ENCODE measurements at places on chromosomes 4 and X.

GRCh38 chrX:39675619-39676018, 422.1 kb downstream of the BCOR start:
- DNase-seq: no peak

GRCh38 chr4:183306811-183307210, 13.3 kb downstream of the CLDN22 start:
- no peak for DNase-seq

- no peak for DNase-seq
Measured at GRCh38 chr4:18110099-18110498, 88.5 kb upstream of the LCORL start.

DNA sequence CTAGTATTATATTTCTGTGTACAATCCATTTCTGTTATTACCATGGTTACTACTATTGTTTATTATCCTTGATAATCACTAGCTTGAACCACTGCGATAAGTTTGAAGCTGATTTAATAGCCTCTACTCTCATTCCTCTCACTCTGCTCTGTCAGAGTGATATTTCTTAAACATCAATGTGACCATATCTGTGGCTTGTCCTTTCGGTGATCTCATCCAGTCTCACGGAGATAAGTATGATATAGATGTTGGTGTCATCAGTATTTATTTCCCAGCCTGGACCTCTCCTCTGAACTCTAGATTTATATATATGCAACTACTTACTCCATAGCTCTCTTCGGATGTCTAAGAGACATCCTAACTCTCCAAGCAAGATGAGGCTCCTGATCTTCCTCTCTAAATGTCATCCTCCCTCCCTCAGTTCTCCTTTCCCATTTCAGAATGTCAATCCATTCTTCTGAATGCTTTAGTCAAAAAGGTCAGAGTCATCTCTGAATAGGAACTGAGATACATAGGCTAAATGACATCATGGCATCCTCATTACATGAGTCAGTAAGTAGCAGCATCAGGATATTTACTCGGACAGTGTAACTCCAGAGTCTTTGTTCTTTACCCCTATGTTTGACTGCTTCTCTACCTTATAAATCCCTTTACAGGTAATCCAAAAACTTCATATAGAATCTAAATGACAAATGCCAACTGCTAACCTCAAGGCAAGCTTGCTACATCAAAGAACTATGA, 129.5 kb downstream of the PACRGL start:
- DNase-seq: no peak

DNA sequence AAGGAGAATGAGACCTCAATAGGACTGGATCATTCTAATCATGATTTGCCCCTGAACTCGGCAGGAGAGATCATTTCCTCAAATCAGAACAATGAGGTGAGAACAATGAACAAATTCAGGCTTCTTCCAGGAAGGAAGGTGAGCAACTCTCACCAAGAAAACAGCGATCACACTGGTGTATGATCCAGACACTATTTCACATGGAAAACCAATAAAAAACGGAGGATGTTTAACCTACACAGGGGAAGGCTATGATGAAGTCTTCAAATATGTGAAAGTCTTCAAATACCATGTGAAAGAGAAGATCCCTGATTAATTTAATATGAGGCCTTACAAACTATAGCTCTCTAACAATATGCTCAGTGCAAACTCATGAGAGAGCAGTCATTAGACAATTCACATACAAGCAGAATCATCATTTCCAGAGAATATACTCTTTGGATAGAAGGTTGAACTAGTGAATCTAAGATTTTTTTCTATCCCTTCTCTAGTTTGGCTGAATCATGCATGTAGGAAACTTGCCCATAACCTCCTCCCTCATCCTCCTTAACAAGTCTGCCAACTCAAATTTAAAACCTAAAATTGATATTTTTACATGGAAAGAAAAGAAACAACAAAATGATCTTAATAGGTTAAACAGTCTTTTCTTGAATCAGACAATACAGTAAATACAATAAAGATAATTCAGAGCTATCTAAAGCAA, 122.5 kb downstream of the ADAMTS3 start:
- DNase-seq: no peak

DNA sequence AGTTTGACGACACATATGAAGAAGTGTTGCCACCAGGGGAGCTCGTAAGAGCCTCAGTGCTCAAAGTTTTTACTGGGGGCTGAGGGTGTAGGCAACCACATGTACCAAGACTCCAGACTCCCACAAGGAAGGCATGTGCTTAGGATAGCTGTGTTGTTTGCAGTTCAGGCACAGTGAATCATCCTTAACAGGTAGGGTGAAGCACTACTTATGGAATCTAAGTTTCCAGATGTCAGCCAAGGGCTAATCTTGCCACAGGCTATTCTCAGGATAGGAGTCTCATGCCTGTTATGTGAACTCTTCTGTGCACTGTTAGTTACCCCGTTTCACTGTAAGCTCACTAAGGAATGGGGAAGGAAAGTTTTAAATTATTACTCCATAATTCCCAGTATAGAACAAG, 202.6 kb downstream of the TMA16 start:
- DNase-seq: no peak

DNA sequence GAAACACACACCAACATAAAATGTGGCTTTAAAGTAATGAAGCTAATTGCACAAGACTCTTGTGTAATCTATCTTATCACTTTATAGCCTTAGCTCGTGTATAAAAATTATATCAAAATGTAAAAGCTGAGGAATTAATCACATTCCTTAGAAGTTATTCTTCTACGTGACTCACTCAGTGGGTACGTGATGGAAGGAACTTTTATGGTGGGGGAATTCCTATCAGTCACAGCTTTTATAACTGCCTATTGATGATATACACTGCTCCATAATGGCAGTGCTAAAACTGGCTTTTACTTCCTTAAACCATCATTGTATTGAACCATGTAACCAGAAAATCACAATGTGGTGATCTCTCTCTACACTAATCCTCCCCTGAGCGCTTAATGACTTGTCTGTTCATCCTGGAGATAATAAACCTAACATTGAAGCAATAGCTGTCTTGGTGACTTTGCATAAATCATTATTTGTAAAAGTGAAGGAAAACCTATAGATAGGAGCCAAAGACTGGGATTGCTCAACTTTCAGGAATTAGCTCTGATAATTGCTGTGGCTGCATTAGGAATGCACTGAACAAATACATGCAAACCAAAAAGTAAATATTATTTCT, 276.7 kb downstream of the GBA3 start:
- DNase-seq: no peak

- no peak for DNase-seq
Measured at GRCh38 chr4:1404573-1405253, 1.5 kb downstream of the NKX1-1 start.

DNA sequence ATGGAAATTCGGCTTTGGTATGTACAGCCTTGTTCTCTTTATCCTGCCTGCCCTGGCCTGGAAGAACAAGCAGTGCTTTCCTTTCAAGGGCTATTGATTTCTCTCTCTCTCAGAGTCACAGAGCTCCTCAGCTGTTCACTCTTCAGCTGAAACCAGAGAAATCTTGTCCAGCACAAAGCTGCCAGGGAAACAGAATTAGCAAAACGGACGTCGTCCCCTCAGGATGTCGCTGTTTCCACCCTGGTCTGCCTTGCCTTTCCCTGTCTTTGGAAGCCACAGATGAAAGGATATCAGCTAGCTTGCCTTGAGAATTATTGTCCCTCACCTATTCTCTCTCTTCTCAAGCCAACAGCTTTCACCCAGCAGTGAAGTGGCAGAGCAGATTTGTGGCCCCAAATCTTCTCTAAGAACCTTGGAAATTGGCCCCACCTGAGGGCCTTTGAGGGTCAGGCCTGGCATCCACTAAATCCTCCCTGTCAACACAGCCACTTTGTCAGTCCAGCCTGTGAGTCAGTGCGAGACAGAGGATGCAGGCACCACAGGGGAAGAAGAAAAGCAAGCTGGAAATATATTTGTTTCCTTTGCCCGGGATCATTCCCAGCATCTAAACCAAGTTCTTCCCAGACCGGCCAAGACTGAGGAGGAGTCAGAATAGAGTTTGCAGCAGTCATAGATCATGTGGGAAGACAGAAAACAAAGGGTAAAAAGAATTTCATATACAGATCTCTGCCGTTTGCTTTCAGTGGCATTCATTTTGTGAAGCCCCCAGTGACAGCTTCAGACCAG, 63.8 kb upstream of the MTM1 start:
- no peak for DNase-seq

DNA sequence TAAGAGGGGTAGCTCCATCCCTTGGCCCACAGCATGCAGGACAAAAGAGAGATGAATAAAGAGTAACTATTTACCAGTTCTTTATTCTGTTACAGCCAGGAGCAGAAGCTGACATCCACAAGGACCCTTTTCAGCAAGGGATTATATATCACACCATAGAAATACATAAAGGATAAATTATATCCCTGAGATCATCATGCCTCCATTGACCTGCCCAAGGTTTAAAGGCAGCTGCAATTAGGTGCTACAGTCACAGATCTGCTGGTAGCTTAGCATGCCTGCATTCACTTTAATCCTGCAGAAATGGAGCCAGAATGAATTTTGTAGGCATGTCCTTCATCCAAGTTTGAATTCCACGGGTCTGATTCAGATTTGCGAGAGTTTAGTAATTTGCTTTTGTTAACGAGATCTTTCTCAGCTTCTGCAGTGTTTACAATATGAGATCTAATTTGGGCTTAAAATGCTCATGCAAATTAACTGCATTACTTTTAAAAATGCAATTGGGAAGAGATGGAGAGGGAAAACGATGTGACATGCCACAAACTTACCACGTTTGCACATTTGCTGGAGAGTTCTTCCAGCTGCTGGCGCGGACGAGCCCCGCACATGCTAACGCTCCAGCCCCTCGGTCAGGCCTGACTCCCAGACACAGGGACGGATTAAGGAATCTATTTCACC, 327.0 kb upstream of the NOCT start:
- no peak for DNase-seq

- no peak for DNase-seq
Measured at GRCh38 chr4:142243255-142243654, 602.8 kb downstream of the INPP4B start.

DNA sequence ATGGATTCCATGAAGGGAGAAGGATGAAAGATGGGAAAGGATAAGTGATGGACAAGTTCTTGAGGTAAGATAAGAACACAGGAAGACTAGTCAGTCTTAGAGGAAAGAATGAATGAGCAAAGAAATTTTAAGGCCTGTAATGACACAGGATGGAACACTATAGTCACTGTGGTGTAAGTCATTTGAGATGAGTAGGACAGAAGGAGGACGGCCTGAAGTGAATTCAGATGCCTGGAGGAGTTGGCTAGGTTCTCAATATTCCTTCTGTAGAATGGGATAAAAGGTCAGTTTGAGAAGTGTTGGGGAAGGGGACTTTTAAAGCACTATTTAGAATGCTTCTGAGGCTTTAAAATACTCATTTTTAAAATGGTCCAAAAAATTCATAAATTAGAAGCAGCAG, 3.9 kb downstream of the MSMO1 start:
- DNase-seq: no peak

- DNase-seq: no peak
Measured at GRCh38 chr4:98604723-98605122, 53.7 kb downstream of the TSPAN5 start.

- no peak for DNase-seq
Measured at GRCh38 chr4:38669208-38669607, 5.2 kb downstream of the KLF3 start.

DNA sequence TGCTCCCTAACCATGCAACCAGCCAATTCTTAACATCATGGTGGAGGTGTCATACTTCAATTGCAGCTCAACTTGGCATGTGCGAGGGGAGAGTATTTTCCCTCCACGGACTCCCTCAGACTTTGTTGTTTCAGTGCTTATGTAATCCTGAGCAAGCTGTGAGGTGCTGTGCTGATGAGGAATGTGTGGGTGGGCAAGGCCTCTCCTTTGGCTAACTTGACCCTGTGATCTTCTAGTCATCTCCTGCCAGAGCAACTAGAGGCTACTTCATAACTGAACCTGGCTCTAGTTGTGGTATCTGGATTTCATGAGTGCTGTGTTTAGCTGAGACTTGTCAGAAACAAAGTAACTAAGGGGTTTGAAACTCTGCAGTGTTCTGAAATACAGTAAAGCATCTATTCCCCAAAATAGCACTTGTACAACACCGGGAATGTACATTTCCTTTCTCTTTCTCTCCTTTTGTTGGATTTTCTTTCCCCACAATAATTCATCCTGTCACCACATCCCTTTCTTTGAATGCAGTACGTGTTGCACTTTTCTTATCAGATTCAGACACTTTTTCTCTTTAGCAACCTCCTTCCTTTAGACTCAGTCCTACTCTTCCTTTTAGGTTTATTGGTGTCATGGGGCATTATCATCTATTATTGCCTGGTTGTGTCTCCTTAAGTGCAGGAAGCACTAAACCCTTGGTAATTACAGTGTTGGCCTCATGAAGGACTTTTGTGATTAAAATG, 415.2 kb upstream of the NR3C2 start:
- DNase-seq: no peak
